ENCODE measurements at places on chromosomes 6 and 20. TPM values are rescaled to one million over a fixed set of nuclear protein-coding genes. Genes with fewer than 3 reads are reported as not detected.

GSTA3 gene
- not detected for total RNA-seq

MANEA gene
- 7.0 TPM for total RNA-seq

FAM110A gene
- 17.2 TPM for total RNA-seq

KIF6 gene
- total RNA-seq, result 0.53 TPM

DNA sequence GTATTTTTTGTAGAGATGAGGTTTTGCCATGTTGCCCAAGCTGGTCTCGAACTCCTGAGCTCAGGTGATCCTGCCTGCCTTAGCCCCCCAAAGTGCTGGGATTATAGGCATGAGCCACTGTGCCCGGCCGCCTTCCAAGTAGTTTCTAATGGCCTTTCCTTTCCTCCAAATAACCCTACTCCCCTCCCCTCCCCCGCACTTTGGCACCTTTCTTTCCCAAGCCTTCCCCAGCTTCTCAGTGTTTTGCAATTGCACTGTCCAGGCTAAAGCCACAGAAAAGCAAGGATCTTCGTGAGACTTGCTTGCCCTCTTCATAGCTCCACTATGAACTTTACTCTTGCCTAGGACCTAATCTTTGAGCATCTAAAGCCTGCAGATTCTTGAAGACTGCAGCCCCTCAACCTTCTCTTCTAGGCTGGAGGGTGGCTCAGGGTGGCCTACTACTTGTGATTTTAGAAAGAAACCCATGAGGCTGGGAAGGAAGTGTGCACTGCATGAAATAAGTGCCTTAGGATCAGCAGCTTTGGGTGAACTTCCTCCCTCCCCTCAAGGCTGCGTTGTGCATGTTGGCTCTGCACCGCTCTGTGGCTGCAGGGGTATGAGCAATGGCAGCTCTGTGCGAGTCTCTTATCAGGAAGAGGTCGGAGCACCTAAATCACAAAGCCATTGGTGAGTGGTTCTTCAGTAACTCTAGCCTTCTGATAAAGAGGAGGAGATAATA lies 152.4 kb upstream of the SNX9 start:
- no peak for DNase-seq
- peaks cover 35% of the 10 kb centered on the region for H3K4me1 ChIP-seq
- no peak overlapping the region for H3K4me3 ChIP-seq
- H3K27ac ChIP-seq, result no peak overlapping the region
- H3K36me3 ChIP-seq, result 0 out of 2 replicates have a peak, but pooled peaks cover 3% of the 10 kb centered on the region

DNA sequence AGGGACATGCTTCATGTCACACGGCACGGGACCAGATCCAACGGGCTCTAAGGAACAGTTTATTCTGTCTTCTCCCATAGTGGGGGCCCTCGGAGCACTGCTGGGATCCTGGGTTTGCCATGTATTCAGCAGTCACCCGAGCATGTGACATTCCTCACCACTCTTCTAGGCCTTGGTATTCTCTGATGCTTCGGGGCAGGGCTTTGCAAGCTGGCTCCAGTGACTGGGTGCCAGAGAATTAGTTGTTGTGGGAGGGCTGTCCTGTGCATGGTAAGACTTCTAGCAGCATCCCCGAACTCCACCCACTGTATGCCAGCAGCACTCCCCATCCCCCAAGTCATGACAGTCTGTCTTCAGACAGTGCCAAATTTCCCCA lies 5.4 kb downstream of the CCN5 start:
- H3K4me3 ChIP-seq, result no peak overlapping the region
- no peaks in the 10 kb centered on the region for H3K36me3 ChIP-seq
- DNase-seq, result no peak
- H3K4me1 ChIP-seq, result no peaks in the 10 kb centered on the region

DNA sequence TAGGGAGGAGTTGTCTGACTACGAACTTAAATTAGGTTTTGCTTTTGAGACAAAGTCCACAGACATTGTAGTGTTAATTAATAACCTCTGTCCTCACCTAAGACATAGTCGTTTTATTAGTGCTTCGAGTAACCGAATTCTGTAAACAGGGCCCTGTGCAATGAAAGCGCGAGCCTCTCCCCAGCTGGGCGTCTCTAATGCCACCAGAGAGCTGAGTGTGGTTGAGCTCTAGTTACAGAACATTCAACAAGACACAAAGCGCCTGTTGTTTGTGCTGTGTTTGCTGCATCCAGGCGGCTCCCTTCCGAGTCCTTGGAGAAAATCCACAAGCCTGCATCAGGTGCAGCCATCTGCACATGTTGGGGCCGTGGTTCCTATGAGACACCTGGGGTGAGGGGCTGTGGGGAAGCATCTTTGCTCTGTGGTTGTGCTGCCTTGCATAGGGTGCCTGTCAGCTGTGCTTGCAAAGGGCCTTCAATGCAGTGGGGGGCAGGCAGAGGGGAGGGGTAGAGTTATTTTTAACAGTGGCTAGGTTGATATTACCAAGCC lies 63.9 kb downstream of the CD164 start:
- H3K4me3 ChIP-seq, result no peak overlapping the region
- no peak for DNase-seq
- H3K27me3 ChIP-seq, result no peaks in the 10 kb centered on the region

GRCh38 chr20:48052475-48052835 lies 267.2 kb upstream of the SULF2 start:
- H3K4me3 ChIP-seq, result no peak overlapping the region
- no peak for DNase-seq
- peaks cover 19% of the 10 kb centered on the region for H3K36me3 ChIP-seq
- H3K27me3 ChIP-seq, result peaks cover 4% of the 10 kb centered on the region
- H3K4me1 ChIP-seq, result peaks cover 15% of the 10 kb centered on the region

GRCh38 chr20:8246153-8246552 lies 114.1 kb downstream of the PLCB1 start:
- H3K36me3 ChIP-seq, result no peaks in the 10 kb centered on the region
- H3K4me1 ChIP-seq, result peaks cover 33% of the 10 kb centered on the region
- no peaks in the 10 kb centered on the region for H3K27me3 ChIP-seq
- DNase-seq, result no peak
- H3K4me3 ChIP-seq, result no peak overlapping the region

DNA sequence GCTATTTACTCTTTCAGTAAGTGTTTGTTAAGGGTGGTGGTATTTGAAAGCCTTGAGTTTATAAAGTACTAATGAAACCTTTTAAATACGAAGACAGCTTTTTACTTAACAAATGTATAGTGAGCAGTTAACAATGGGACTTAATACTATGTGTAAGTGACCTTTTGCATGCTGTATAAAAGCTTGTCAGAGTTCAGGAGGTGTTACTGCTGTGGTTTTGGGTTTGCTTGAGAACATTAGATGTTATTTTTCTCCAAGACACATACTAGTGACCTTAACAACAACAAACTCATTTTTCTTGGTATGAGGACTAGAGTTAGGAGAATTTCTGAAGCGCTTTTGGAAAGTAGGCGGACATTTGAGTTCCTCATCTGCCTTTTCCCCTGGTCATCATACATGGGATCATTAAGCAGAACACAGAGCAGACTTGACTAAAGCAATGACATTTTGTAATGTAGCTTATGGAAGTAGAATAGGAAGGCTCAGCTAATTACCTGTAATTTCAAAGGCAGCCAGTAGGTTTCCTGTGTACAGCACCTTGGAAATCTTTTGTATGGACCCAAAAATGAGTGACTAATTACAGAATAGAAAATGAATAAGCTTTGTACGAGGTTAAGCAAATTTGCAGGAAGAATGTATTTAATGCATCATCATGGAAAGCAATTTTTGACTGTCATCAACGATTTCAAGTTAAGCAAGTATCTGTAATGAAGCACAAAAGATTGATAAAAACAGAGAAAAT lies 14.1 kb downstream of the CDYL start:
- DNase-seq, result no peak
- H3K36me3 ChIP-seq, result peaks cover 4% of the 10 kb centered on the region
- peaks cover 47% of the 10 kb centered on the region for H3K4me1 ChIP-seq
- H3K27me3 ChIP-seq, result peaks cover 27% of the 10 kb centered on the region

DNA sequence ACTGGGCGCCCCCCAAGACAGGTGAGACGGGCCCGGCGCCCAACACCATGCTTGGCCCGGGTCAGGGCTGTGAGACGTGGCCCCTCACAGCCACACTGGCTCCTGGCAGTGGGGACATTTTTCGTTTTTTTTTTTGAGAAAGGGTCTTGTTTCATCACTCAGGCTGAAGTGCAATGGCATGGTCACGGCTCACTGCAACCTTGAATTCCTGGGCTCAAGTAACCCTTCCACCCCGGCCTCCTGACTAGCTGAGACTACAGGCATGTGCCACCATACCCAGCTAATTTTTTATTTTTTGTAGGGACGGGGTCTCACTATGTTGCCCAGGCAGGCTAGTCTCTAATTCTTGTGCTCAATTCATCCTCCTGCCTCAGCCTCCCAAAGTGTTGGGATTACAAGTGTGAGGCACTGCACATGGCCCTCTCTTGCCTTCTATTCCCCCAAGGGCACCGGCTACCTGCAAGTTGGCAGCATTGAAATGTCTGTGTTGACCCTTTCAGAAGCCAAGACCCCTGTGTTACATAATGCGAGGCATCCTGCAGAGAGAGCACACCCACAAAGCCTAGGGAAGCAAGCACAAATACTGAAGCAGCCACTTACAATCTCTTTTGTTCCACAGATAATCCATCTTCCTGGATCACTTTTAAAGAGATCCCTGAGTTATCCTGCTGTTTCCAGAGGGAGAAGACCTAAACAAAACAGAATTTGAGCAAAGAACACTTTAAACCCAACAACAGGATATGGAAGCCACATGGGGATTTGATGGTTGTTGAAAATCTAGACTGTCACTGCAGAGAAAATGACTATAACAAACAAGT lies 57.5 kb upstream of the SLC4A11 start:
- peaks cover 11% of the 10 kb centered on the region for H3K36me3 ChIP-seq
- DNase-seq, result no peak
- H3K27me3 ChIP-seq, result no peaks in the 10 kb centered on the region
- H3K4me1 ChIP-seq, result peaks cover 7% of the 10 kb centered on the region

DNA sequence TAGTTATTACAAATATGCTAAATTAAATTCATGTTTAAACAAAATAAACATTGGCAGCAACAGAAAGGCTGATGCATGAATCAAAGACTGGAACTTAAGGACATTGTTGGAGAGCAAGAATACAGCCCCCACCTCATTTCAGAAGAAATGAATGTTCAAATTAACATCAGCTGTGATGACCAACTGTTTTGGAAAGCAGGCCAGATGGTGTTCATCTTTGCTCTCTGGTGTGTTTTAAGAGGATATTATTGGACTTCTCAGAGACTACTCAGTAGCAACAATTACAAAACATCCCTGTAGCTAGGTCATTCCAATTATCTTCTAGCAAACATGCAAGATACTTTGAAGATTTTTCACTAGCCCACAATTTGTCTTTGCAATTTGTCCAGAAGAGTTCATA lies 118.6 kb upstream of the DOK5 start:
- H3K36me3 ChIP-seq, result no peaks in the 10 kb centered on the region
- DNase-seq, result no peak
- no peaks in the 10 kb centered on the region for H3K27me3 ChIP-seq
- no peak overlapping the region for H3K27ac ChIP-seq
- peaks cover 30% of the 10 kb centered on the region for H3K4me1 ChIP-seq
- no peak overlapping the region for H3K4me3 ChIP-seq

GRCh38 chr20:32448306-32449056 lies 90.3 kb downstream of the ASXL1 start:
- H3K27me3 ChIP-seq, result no peaks in the 10 kb centered on the region
- H3K36me3 ChIP-seq, result peaks cover 30% of the 10 kb centered on the region
- H3K4me3 ChIP-seq, result no peak overlapping the region
- peak; percentile 6 for DNase-seq
- H3K4me1 ChIP-seq, result peaks cover 8% of the 10 kb centered on the region

DNA sequence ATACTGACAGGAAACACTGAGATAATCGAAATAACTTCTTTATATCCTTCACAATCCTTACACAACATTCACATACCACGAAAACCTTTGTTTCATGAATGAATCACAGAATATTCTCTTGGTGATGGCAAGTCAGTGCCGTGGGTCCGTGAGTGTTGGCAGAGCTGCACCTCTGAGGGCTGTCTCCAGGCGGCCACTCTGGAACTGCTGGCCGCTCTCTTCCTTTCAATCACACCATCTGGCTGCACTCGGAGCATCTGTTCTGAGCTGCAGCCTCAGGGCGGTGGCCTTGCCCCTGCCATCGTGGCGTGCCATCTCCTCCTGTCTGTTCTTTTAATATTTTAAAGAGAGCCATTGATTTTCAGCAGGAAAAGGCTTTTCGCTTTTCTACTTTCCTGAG lies 129.4 kb upstream of the AFDN start:
- 0 out of 2 replicates have a peak, but pooled peaks cover 2% of the 10 kb centered on the region for H3K27me3 ChIP-seq
- peaks cover 2% of the 10 kb centered on the region for H3K36me3 ChIP-seq
- no peak overlapping the region for H3K27ac ChIP-seq
- DNase-seq, result no peak

GRCh38 chr20:43949741-43950618 lies 35.3 kb downstream of the TOX2 start:
- no peaks in the 10 kb centered on the region for H3K36me3 ChIP-seq
- H3K27me3 ChIP-seq, result no peaks in the 10 kb centered on the region
- no peak overlapping the region for H3K27ac ChIP-seq
- DNase-seq, result no peak
- H3K4me3 ChIP-seq, result no peak overlapping the region

DNA sequence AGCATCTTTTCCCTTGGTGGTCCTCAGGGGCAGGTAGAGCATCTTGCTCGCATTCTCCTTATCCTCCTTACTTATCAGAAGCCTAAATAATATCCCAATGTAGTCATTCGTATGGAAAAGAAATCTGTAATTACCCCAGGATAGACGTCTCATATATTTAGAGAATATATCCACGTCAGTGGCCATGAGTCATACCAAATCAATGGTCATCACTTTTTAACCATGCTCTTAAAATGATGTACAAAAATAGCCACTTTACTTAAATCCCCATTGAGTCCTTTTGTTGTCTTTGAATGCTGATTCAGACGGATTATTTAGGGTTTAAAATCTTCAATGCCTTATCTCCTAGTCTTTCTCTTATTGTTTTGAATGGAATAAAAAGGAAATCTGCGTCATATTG lies 231.7 kb upstream of the STXBP5 start:
- no peak for DNase-seq
- no peaks in the 10 kb centered on the region for H3K4me1 ChIP-seq
- no peaks in the 10 kb centered on the region for H3K27me3 ChIP-seq
- no peak overlapping the region for H3K27ac ChIP-seq

DNA sequence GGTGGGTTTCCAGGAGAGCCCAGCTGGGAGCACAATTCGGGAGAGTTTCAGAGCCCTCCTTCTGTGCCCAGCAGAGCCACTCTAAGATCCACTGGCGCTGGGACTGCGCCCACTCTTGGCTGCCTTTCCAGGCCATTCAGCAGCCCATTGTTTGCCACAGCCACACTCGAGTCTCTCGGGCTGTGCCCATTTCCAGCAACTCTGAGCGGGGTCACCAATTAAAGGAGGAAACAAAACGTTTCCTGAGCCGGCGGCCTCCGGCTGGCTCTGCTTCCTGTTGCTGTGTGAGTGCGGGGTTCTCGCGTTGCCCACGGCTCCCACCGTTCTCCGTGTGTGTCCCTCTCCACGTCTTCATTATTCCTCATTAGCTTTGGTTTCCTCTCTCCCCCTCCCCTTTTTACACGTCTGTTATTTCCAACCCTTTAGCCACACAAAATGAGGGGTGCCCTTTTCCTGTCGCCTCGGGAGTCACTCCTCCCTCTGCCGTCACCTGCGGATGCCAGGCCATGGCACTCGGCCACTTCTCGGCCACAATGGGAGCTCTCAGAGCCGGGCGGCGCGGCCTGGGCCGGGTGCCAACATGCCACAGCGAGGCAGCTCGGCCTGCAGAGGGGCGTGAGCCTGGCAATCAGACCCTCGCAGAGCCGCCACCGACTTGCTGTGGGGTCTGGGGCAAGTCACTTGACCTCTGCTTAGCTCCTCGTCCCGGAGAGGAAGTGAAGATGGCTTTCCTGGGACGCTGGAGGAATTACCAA lies 94.3 kb upstream of the NKX2-2 start:
- DNase-seq, result no peak
- no peaks in the 10 kb centered on the region for H3K36me3 ChIP-seq
- H3K4me3 ChIP-seq, result no peak overlapping the region
- peaks cover 6% of the 10 kb centered on the region for H3K4me1 ChIP-seq
- no peak overlapping the region for H3K27ac ChIP-seq

- no peaks in the 10 kb centered on the region for H3K27me3 ChIP-seq
- no peak for DNase-seq
- peaks cover 76% of the 10 kb centered on the region for H3K36me3 ChIP-seq
- H3K27ac ChIP-seq, result peak overlapping the region; percentile 94
- H3K4me3 ChIP-seq, result no peak overlapping the region
Measured at GRCh38 chr6:33779290-33779689, 9.6 kb downstream of the LEMD2 start.
